ENCODE measurements at places on chromosomes 1 and 21.

GRCh38 chr1:22930240-22930912, 42.3 kb downstream of the LACTBL1 start:
- no peak for DNase-seq

DNA sequence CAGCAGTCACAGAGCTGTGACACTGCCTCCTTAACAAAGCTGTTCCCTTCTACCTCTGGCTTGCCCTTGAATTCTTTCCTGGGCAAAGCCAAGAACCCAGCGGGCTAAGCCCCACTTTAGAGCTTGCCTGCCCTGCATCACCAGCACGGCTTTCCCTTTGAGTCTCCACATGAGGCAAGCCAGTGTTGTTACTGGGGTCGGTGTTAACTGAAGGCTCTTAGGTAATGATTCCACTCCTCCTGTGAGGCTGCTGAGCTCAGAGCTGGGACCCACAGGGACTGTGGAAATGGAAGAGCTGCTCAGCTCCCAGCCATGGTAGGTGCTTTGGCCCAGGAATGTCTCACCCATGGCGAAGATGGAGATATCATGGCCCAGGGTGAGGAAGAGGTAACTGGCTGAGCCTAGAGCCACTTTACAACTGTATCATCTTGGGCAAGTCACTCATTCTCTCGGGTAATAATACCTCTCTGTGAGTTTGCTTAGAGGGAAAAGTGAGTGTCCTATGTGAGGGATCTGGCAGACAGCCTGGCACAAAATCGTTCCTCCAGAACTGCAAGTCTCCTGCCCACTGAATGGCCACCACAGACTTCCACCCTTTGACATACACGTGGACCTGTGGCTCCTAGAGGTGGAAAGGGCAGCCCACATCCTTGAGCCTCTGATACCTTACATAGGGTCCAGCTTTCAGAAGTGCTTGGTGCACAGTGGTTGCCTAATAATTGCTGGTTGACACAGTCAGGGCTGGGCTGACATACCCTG, 654.1 kb downstream of the PTPRU start:
- DNase-seq, result no peak

GRCh38 chr1:116066868-116067565, 44.2 kb upstream of the MAB21L3 start:
- no peak for DNase-seq

- DNase-seq, result peak; percentile 80
These were observed 749 bp upstream of the COX20 start for GRCh38 chr1:244834543-244835275.

DNA sequence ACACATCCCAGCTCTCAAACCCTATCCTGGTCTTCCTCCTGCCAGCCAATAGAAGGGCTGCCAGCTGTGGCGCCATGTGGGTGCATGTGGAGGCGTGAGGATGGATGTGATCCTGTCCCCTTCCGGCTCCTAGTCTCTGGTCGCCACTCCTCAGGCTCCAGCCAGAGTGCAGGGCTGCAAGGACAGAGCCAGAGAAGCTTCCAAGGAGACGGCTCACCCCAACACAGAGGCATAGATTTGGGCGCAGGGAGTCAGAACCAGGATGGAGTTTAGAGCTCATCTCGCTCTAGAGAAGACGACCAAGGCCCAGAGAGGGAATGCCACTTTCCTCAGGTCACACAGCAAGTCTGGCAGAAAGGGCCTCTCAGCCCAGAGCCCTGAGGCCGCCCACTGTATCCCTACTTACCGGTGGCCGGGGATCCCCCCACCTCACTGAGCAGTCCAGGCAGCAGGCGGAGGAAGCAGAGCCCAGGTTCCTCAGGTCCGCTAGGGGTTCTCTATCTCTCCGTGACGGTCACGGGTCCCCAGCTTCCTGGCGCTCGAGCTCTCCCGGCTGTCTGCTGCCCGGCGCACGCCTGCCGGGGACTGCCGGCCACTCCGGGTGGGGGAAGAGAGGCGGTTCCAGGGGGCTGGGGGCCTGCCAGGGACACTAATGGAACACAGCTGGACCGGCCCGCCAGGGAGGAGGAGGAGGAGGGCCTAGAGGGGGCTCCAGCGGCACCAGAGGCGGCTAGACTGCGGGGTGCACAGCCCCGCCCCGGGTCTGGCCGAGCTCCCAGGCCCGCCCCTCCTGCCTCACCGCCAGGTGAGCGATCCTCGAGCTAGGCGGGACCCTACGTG, at the start of gene COL16A1:
Gene COL16A1 (minus strand): TSS at position 587 of the 840 bp plus-strand sequence. CDS start 1,824 bp downstream, outside the sequence.
- DNase-seq, result no peak

DNA sequence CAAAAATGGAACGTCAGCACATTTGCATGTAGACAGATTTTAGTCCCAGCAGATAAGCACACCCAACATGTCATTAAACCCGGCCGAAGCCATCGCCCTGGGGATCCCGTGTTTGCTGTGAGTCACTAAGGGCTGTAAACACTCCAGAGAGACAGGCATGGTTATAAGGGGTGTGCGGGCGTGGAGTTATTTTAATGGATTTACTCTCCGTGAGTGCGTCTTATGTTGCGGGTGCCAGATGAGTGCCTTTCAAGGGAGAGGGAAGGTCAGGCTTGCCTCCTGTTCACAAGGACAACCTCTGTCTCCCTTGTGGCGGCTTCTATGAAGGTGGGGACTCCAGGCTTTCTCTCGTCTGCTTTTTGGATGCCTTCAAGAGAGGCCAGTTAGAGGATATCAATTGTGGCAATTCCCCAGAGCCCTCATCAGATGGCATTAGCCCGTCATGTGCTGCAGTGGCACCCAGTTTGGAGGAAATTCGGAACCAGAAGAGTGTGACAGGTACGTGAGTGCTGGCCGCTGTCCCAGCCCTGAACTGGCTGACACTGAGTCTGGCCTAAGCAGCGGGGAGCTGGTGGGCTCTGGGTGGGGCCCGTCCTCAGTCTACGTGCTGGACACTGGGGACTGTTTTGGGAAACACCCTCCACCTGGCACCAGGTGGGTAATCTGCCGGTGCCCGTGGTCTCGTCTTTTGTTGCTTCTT, 223.8 kb upstream of the TMEM51 start:
- DNase-seq, result no peak

- no peak for DNase-seq
These were observed 5.0 kb downstream of the CLDN19 start for GRCh38 chr1:42735056-42735455.

- DNase-seq, result no peak
These were observed 87.5 kb downstream of the IER5 start for GRCh38 chr1:181175955-181176354.

GRCh38 chr1:119372503-119373086, 4.0 kb downstream of the HAO2 start:
- no peak for DNase-seq

DNA sequence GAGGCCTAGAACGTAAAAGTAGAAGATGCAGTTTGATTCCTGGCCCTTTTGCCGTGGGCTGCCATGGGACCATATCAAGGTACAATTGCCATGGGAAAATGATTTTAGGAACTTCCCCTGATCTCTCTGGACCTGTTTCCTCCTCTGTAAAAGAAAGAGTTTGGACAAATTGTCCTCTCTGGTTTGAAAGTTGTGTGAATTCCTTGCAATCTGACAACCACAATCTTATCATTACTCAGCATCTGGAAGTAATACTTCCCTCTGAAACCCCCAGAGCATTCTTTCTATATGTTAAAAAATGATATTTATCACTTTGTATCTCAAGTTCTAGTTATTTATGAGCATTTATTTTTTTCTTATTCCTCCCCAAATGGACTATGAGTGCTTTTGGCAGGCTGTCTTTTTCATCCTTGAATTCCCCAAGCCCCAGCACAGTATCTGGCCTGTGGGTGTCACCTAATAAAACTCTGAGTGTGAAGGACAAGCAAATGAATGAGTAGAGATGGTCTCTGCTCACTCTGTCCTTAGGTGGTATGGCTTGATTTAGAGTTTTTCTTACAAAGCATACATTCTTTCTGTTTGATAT, 181.1 kb downstream of the DYRK1A start:
- DNase-seq, result no peak

DNA sequence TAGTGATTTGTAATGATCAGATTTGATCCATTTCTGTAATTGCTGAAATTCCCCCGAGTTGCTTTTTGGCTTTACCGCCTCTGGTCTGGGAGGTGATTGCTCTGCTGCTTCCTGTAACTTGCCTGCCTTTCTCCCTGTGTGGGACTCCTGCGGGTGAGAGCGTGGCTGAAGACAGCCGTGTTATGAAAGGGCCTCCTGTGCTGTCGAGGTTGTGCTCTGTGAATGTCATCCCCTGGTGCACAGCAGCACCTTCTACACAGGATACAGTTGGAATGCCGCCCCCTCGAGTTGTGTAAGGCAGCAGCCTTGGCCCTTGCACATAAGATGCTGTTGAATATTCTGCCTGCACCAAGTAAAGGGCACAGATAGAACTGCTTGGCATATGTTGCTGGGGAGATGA, 5.9 kb downstream of the SOD1 start:
- no peak for DNase-seq

- no peak for DNase-seq
These were observed 128.2 kb downstream of the CACHD1 start for GRCh38 chr1:64598100-64598571.

DNA sequence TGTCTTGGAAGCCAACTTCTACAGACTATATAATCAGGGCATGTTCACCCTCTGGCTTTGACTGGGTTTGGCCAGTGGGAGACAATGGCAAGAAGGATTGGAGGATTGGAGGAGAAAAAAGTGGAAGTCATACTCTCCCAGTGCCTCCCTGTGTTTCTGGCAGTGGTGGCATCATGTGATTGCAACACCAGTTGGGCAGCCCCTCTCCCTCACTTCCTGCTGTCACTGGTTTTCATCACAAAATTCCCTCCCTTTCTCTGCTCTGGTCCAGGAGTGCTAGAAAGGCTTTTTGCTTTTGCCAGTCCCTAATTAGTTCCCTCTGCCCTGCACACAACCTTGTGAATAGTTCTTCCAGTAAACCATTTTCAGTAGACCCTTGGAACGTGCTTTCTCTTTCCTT, 3.7 kb upstream of the QSOX1 start:
- no peak for DNase-seq

GRCh38 chr21:35083246-35083645, 34.1 kb upstream of the RUNX1 start:
- DNase-seq, result no peak

GRCh38 chr1:198175423-198176170, 18.8 kb downstream of the NEK7 start:
- no peak for DNase-seq

DNA sequence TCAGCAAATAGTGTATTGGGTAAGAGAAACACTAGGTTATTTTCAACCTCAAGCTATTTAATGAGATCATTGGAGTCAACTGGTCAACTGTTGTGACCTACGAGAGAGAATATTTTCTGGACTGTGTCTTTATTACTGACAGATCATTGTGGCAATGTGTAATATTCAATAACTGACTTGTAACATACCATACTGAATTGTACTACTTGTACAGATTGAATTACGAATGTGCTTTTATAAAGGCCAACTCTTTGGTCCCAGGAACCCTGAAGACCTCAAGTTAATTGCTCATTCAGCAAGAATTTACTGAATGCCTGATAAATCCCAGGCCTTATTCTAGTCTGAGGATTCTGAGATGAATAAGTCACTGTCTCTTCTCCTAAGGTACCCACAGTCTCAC, 56.1 kb upstream of the CAMK1G start:
- no peak for DNase-seq

DNA sequence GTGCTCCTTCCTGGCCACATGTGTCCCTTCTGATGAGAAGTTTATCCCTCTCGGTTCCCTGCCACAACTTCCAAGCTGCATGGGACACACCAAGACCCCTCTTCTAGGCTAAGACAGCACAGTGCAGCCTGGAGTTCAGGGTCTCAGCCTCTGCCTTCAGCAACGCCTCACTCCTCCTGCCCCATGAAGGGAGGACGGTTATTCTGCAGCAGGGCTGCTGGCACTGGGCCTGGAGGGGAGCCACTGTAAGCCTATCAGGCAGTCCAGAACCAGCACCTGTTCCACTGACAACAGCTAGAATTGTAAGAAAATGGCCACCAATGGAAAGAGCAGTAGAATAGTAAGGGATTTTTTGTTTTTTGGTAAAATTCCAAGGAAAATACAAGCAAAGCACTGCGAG, 72.3 kb downstream of the GALNT2 start:
- DNase-seq, result no peak

DNA sequence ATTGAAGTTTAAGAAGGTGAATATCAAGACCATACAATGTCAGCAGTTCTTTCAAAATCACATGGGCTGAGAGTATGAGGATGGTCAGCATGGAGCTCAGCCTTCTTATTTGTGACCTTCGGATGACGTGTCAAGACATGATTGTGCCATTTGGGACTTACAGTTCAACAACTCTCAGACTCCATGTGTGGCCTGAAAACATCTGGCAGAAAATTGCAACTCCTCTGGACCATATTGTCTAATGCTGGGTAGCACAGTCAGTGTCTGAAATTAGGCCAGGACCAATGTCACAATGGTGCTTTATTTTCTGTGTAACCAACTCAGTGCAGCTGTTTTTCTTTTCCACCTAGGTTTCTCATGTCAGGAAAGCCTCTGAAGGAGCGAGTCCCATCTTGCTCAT, 483.5 kb upstream of the PKN2 start:
- no peak for DNase-seq

DNA sequence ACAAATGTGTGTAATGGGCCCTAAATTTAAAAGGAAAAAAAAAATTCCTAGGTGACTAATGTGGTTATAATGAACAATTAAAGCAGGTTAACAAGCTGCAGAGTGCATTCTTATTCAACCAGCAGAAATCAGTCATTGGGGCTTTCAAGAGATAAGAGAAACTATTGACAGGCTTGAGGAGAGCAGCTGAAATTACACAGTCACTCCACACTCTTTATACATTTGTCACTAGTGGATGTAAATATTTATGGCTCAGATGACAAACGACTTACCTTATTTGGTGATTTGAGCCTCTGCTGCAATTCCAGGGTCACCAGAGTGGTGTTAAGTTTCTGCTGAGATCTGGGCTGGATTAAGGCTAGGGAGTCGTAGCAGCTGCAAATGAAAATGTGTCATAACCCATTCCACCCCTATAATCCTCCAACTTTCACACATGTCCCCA, 896.3 kb downstream of the TTLL7 start:
- DNase-seq, result no peak

GRCh38 chr1:175892686-175893085, 149.3 kb upstream of the TNR start:
- no peak for DNase-seq

- no peak for DNase-seq
These were observed 98.5 kb downstream of the DISC1 start for GRCh38 chr1:231724876-231725647.

GRCh38 chr1:240312872-240313271, 221.2 kb downstream of the FMN2 start:
- no peak for DNase-seq

GRCh38 chr21:18832950-18833349, 429.4 kb upstream of the TMPRSS15 start:
- no peak for DNase-seq

GRCh38 chr1:70707214-70707613, 296.1 kb downstream of the CTH start:
- no peak for DNase-seq

DNA sequence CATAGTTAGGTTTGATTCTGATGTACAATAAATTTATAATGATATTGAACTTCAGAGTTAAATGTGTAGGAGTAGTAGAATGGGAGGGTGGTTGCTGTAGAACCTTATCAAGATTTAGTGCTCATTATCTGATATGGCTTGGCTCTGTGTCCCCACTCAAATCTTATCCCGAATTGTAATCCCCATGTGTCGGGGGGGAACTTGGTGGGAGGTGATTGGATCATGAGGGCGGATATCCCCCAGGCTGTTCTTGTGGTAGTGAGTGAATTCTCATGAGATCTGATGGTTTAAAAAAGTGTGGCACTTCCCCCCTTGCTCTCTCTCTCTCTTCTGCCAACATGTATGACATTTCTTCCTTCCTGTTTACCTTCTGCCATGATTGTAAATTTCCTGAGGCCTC, 265.5 kb downstream of the GRIK1 start:
- DNase-seq, result no peak

GRCh38 chr1:58857680-58858673, 74.1 kb upstream of the JUN start:
- no peak for DNase-seq

Measured in activated T-helper 9 cell treated with anti-CD3 and anti-CD28 coated beads, Interleukin-2, amount 50 U/mL, for 16 hours (primary cell).